NCI-H526 treated with DMSO at 0.1 percent for 48 hours (cell line): ENCODE measurements at places on chromosomes 6 and 20.

DNA sequence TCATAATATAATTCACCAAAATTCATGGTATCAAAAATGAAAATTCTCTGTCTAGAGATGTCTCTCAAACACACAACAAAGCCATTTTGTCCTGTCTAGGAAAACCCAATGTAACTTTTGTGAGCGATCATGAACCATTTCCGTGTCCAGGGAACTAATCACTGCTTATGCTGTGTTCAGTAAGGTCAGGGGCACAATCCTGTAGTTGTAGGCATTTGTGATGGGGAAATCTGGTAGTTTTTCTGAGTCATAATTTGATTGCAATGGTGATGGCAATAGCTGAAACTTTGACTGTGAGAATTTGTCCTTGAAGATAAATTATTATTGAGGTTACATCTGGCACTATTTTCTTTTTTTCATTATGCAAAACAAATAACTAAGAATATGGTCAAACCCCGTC lies 21.0 kb upstream of the GCLC start:
- no peak for DNase-seq

- DNase-seq, result no peak
These were observed 62.4 kb upstream of the RREB1 start for GRCh38 chr6:7045331-7045730.

- DNase-seq, result no peak
These were observed 26.2 kb upstream of the DCBLD1 start for GRCh38 chr6:117456250-117456649.

- no peak for DNase-seq
These were observed 164.8 kb downstream of the MRPL14 start for GRCh38 chr6:43962458-43962857.

- no peak for DNase-seq
These were observed 9.8 kb downstream of the RIMS4 start for GRCh38 chr20:44800391-44801046.

- no peak for DNase-seq
These were observed 95.3 kb upstream of the C6orf118 start for GRCh38 chr6:165404697-165405096.

GRCh38 chr6:139536751-139537617 lies 162.5 kb upstream of the CITED2 start:
- peak; percentile 86 for DNase-seq

DNA sequence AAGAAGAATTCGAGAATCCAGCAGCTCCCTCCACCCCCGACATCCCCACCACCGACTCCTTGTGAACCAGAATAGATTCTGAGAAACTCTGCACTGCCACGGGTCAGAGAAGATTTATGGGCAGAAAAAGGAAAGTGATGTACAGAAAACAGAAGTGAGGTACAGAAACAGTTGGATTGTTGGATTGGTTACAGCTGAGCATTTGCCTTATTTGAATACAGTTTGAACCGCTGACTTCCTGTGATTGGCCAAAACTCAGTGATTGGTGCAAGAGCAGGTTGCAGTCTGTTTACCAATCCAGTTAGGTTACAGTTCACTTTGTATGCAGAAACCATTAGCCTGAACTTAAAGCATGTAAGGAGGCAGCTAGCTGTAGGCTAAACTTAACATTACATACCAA lies 131.2 kb upstream of the HDDC2 start:
- DNase-seq, result no peak

- no peak for DNase-seq
These were observed 15.0 kb downstream of the CPNE5 start for GRCh38 chr6:36824253-36824652.

DNA sequence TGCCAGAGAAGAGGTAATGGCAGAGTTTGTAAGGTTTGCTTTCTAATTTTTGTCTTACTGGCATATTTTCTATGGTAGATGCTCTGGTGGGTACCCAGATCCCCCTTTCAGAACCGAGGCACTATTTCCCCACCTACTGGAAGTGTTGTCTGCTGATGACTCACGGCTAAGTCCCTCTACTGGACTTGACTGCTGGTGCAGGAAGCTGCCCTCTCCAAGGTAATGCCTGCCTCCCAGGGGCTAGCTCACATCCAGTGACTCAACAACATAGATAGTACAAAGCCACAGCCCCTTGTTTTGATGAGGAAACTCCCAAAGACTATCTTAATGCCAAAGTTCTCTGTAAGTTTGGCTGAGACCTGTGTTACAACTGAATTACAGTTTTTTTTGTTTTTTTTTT lies 285.4 kb upstream of the FLRT3 start:
- no peak for DNase-seq

- DNase-seq, result no peak
These were observed 78.9 kb upstream of the BEND6 start for GRCh38 chr6:56875961-56876360.

GRCh38 chr20:22379472-22379871 lies 204.9 kb downstream of the FOXA2 start:
- DNase-seq, result no peak

GRCh38 chr6:39402239-39402751 lies 79.8 kb upstream of the KCNK16 start:
- no peak for DNase-seq

- no peak for DNase-seq
These were observed 229.3 kb downstream of the CLIC5 start for GRCh38 chr6:45786355-45786781.

DNA sequence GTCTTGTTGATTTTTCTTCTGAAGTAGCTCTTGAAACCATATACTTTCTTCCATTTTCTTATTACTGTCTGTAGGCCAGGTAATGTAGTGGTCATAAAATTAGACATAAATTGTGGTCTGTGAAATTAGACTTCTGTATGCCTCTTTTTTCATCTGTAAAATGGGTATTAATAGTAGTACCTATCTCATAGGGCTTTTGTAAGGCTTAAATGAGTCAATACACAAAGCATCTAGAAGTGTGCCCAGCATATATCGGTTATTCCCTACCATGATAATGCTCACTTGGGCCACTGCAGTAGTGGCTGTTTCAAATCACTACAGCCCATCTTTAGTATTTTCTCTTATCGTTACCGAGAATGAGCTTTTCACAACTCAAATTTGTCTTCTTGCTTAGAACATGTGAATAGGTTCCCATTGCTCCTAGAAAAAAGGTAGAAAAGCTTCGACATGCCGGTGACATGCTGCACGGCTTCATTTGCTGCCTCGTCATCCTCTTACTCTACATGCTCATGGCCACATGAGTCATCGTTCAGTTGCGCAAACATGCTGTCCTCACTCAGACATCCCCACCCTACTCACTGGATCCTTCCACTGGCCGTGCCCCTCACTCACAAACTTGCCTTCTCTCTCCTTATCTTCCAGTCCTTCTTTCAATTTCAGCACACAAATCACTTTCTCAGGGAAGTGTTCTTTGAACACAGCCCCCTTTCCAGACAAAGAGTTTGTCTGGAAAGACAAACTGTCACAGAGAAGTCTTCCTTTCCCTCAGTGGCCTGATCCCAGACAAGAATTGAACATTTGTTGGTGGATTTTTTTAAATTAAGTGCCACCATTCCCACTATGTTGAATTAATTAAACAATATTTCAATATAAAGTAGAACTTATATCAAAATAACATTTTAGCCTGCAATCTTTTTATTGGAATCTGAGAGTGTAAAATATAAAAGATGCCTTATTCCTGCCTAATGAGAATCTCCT lies 32.2 kb upstream of the ERVFRD-1 start:
- DNase-seq, result no peak

DNA sequence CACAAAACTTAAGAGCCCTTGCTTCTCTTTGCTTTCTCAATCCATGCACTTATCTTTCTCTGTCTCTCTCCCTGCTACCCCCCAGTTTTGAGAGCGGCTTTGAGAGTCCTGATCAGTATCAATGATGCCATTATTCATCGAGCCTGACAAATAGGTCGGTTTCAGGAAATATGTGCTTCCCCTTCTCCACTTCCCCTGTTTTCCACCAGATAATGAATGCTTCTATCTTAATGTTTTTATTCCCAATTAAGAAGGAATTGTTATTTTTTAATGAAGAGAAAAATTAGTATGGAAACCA lies 117.7 kb downstream of the KIF13A start:
- no peak for DNase-seq

GRCh38 chr6:157185986-157186385 lies 137.3 kb downstream of the TMEM242 start:
- DNase-seq, result no peak

DNA sequence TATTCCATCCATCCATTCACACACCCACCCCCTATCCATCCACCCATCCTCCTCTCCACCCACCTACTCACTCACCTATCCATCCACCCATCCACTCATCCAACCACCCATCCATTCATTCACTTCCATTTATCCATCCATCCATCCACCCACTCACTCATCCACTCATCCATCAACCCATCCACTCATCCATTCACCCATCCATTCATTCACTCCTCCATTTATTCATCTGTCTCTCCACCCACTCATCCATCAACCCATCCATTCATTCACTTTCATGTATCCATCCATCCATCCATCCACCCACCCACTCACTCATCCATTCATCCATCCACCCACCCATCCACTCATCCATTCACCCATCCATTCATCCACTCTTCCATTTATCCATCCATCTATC lies 84.1 kb downstream of the SRC start:
- no peak for DNase-seq

DNA sequence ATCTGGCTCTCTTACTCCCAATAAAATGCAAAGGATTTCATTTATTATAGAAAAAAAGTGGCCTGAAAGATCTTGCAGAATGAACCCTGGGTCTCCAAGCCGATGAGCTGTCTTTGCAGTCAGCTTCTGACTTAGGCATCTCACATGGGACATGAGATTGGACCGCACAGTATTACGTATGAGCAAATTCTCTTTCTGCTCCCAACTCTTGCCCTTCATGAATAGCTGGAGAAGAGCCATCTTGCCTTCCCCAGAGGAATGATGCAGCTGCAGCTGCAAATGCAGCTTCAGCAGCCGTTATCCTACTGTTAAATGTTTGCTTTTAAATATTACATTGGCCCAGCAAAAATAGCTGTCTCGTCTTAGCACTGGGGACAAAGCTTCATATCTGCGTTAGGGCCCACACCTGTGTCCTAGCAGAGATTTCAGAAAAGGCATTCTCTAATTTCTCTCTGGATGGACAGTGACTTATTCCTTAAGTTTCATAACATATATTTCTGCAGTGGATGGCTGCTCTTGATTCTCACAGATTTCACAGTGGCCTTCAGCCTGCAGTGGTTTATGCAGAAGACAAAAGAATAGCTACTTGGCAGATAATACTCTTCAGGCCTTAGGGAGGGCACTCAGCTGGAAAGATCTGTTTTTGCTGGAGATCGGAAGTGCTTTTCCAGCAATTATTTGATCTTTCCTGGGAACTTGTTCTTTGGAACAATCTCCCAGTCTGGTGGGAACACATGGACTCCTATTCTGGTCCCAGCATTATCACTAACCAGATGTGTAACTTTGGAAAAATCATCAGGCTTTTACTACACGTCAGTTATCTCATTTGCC lies 129.2 kb downstream of the FYN start:
- DNase-seq, result no peak

DNA sequence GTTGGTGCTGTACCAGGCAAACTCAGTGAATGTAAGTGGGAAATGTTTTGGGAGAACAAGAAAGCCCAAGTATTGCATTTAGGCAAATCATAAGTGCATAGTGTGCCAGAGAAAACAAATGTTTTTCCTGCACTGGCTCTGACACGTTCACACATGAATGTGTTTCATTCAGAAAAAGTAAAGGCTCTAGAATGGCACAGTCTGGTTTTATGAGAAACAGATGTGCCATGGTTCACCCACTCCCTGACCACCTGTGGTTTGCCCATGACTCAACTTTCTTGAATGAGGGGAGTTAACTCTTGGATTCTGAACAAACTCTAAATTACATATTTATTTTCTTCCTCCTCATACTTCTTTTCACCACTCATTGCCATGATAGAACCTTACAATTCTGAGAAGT lies 126.9 kb downstream of the KCNQ5 start:
- DNase-seq, result no peak

GRCh38 chr6:46134216-46134615 lies 4.4 kb downstream of the ENPP4 start:
- no peak for DNase-seq

DNA sequence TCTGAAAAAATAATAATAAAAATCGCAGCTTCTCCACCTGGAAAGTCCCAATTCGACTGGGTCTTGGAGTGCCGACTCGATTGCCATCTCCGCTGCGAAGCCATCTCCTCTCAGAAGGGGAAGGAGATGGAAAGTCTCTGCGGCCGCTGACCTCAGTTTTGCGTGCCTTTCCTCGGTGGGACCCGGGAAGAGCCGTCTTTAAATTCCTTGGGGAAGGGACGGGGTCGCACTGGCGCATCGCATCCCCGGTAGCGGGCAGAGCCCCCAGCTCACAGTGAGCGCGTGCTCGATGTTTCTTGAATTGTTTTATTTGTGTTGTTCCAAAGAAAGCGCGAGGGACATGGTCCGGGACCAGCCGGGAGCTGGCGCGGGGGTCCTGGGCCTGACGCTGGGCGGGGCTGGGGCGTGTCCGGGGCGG lies 270 bp upstream of the TIAM2 start:
- DNase-seq, result no peak

- no peak for DNase-seq
These were observed 16.1 kb upstream of the MRGBP start for GRCh38 chr20:62780204-62780603.

GRCh38 chr6:163173741-163174140 lies 240.8 kb upstream of the QKI start:
- no peak for DNase-seq

DNA sequence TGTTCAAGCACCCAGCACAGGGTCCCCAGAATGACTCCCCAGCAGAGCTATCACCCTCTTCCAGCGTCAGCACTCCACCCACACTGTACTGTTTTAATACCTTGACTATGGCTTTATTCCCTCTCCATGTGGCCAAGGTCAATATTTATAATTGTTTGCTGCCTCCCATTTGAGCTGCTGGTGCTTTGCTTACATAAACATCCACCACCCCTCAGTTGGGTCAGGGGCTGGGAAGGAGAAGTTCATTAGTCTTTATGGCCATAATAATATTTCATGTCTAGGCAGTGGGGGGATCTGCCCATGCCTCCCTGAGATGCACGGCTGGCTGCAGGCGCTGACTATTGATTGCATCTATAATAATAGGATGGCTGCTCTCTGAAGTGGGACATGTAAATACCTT lies 41.8 kb upstream of the SAYSD1 start:
- peak; percentile 70 for DNase-seq

DNA sequence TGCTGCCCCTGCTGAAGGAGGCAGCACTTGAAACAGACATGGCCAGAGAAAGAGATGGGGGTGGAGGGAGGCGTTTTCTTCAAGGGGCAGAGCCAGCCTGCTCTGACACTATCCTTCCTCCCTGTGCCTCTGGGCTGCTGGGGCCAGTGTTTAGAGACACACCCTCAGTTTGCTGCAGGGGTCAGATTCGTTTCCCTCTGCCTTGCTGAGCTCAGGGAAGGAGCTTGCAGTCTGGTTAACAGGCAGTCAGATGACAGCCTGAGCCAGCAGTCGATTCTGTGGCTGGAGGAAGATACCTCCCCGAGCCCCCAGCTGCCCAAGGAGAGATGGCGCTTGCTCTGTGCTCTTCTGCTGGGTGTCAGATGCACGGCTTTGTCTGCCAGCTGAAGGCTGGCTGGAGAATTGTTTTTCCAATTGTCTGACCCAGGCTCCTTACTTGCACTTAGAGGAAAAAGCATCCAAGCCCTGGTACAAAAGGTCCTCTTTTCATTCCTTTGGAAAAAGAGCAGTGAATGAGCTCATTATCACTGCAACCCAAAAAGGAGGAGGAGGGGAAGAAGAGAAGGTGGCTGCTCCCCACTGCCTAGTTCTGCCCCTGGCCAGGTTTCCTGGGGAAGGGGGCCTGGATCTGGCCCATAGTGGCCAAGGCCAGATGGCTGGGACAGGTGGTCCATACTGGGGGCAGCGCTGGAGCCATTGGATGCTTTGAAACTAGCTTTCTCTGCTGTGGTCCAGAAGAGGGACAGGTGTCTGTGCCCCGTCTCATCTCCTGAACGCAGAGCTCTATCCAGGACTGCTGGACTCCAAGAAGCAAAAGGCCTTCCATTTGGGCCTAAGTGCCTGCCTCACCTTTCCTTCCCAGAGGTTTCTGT lies 88.2 kb downstream of the TCP11 start:
- DNase-seq, result no peak
